Iris pigment epithelial cell (primary cell): ENCODE measurements at places on chromosomes 4 and X.

DNA sequence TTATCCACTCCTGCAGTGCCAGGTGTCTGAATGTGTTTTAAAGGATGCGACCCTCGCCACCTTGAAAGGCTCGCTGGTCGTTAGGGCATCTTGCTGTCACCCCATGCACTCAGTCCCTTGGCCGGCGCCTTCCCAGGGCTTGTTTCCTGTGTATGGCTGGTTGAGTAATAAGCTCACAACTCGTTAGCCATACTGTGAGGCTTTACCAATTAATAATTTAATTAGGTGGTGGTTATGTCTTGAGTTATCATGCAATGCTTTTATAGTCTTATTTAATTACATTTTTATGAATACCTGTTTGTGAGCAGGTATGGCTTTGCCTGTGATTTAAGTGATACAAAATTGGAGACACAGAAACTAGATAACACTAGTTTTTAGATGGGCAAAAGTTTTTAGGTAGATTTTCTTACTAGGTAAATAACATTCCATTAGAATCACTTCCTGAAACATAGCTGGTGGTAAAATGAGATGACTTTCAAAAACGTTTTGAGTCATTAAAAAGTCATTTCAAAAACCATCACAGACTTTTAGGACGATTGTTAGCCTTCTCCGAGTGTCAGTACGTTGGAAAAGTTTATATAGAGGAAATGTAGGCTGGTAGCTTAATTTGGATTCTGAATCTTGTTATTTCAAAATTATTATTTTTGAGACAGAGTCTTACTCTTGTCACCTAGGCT, 18.2 kb downstream of the PTTG2 start:
- no peak for DNase-seq

- no peak for DNase-seq
These were observed 36.5 kb downstream of the AFF2 start for GRCh38 chrX:148536961-148537360.

GRCh38 chr4:88045021-88045420, 37.6 kb downstream of the PKD2 start:
- no peak for DNase-seq

GRCh38 chr4:71635139-71635748, 148.6 kb downstream of the GC start:
- no peak for DNase-seq

- DNase-seq = peak; percentile 75
These were observed 78.3 kb downstream of the GASK1B start for GRCh38 chr4:158094413-158095134.

GRCh38 chr4:1122505-1122904, 9.1 kb upstream of the RNF212 start:
- no peak for DNase-seq

DNA sequence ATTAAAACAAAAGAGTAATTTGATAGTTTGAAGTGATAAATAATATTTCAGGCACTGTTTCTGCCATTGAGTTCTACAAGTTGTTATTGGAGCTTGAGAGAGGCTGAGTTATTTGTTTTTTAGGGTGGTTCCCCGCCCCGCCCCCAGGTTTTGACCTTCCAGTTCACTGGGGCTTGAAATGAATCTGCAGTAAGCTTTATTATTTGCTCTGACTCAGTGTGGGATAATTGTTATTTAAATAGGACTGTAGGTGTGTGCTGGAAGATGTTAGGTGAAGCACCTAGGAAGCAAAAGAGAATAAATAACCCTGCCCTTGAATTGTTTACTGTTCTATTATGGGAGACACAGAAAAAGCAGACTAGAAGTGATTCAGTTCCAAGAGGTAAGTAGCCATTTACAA, 81.2 kb upstream of the KCNIP4 start:
- DNase-seq = no peak

GRCh38 chr4:186792728-186793366, 69.2 kb upstream of the FAT1 start:
- peak; percentile 81 for DNase-seq
